T1000 (cell line): ENCODE measurements at places on chromosomes 4 and X.

DNA sequence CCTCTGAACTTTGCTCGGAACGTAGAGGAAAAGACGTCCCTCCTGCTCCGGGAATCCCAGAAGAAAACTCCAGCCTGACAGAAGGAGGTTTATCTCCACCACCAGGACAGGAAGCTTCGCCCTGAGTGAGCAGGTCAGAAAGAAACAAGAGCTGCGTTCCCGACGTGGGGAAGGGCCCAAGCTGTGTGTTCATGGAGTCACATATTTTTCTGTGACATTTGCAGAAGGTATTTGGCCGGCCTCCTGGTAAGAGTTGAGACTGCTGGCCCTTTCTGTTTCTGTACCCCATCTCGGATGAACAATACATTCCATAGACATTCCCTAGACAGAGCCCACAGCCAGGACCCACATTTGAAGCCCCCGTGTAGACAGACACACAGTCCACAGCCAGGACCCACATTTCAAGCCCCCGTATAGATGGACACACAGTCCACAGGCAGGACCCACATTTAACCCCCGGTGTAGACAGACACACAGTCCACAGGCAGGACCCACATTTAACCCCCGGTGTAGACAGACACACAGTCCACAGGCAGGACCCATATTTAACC, 230.8 kb downstream of the SHOX start:
- no peak for DNase-seq

- DNase-seq, result no peak
Measured at GRCh38 chrX:113919387-113919786, 664.5 kb upstream of the HTR2C start.

- DNase-seq, result no peak
Measured at GRCh38 chrX:16491461-16491860, 158.5 kb upstream of the S100G start.

DNA sequence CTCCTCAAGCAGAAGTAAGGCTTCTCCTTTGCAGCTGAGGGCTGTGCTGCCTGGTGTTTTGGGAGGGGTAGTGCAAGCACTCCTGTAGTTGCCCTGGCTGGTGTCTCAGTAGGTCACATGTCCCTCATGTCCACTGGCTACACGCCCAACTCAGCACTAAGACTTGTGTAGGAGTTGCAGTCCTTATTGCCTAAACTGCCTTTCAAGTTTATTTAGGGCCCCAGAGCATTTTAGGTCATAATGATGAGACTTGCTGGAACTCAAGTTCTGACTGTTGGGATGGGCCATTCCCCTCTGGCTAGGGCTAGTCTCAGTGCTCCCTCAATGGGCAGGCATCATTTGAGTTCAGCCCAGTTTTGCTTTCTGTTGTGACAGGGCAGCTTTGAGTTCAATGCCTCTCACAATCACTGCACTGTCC, 44.1 kb downstream of the PPM1K start:
- no peak for DNase-seq

GRCh38 chrX:19912-20571, 261.1 kb upstream of the PLCXD1 start:
- DNase-seq, result no peak
